ENCODE measurements at places on chromosomes 6 and 20. TPM values are rescaled to one million over a fixed set of nuclear protein-coding genes. Genes with fewer than 3 reads are reported as not detected.

THEMIS gene
- total RNA-seq: 1.8 TPM

FAXC gene
- total RNA-seq: 4.3 TPM

PEDS1 gene
- total RNA-seq: 27.8 TPM

ENPP5 gene
- total RNA-seq: 11.4 TPM

AGER gene
- 882 TPM for total RNA-seq

CALHM5 gene
- total RNA-seq: 1.9 TPM

SIRPD gene
- 1.5 TPM for total RNA-seq

RAB32 gene
- 36.9 TPM for total RNA-seq

MLN gene
- not detected for total RNA-seq

EIF6 gene
- total RNA-seq: 72.6 TPM

LCA5 gene
- total RNA-seq: 7.1 TPM

SLC22A2 gene
- not detected for total RNA-seq

AVP gene
- total RNA-seq: not detected

DLL1 gene
- total RNA-seq: 12.9 TPM

CLPSL1 gene
- not detected for total RNA-seq

LAMA5 gene
- total RNA-seq: 282 TPM

TP53RK gene
- 11.9 TPM for total RNA-seq

OSTM1 gene
- total RNA-seq: 63.8 TPM

All from lower lobe of right lung (tissue), 2 donors.